ENCODE measurements at places on chromosomes 16 and 17.

DNA sequence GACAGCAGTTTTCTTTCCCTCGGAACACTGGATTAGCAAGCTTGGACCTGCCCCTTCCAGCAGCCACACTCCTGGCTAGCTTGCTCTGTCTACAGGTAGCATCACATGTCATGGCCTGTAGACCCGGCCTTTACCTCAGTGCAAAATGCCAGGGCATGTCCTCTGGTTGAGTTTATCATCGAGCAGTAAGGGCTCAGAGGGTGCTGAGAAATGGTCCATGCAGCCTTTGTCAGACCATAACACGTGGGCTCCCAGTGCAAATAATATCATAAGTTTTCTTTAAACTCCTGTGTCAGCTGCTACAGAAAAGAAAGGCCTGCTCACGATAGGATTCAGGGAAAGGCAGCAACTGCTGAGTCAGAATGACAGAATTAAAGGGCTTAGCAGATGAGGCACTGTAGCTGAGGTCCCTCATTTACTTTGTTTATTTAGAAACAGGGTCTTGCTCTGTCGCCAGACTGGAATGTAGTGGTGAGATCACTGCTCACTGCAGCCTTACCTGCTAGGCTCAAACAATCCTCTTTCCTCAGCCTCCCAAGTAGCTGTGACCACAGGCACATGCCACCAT, 8.0 kb upstream of the GNA13 start:
- DNase-seq = no peak

- no peak for DNase-seq
Observed at GRCh38 chr17:83108709-83109108, 29.3 kb downstream of the METRNL start.

GRCh38 chr16:3152027-3152276, 17.1 kb downstream of the ZNF213 start:
- peak; percentile 11 for DNase-seq

- no peak for DNase-seq
Observed at GRCh38 chr16:19746561-19746960, 28.5 kb downstream of the IQCK start.

GRCh38 chr17:73288534-73289302, 23.1 kb downstream of the CDC42EP4 start:
- DNase-seq = no peak

DNA sequence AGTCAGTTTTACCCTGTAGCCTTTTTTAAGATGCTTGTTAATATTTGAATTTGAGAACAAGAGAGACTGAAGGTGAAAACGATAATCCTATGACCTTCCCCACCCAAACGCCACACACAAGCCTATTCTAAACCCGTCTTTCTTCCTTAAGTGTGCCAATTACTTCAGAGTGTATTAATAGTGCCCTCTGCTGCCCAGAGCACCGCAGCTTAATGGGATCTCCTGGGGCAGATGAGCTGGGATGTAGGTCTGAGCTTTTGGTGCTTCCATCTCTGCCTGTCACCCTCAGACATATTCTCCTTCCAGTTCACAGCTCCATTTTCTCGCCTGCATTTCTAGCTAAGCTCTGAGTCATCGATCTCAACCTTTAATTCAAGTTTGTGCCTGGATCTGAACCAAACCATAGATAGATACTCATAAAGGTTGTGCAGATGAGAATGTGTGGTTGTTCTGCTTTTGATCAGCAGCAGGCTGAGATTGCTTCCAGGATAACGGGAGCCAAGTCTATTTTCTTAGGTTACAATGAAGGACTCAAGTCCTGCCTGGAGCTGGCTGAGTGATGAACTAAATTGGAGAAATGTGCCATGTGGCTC, 46.4 kb upstream of the CDH13 start:
- no peak for DNase-seq

Measured in CD4-positive, alpha-beta T cell treated with Interferon gamma for 1 hour (primary cell).